NCI-H1105 treated with DMSO at 0.1 percent for 48 hours (cell line): ENCODE measurements at places on chromosomes 6 and 20.
A peak's percentile ranks its signal among the peaks of the same experiment; 100 is the strongest.

GRCh38 chr6:111837641-111838500 lies 35.4 kb downstream of the FYN start:
- DNase-seq = no peak

DNA sequence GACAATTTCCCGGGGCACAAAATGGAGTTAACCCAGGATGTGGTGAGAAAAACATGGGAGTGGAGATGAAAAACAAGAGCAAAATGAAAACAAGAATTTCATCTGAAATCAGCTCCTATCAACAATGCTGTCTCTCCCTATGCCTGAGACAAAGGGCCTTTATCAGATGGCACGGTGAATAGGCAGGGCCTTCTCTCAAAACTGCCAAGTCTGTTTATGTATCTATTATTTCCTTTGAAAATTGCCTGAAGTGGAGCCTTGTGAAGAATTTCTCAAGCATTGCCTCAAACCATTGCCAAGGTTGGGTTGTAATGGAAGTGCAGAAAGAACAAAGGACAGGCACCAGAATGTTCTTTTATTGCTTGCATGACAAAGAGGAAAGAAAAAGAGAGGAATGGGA lies 74.7 kb downstream of the BTBD3 start:
- no peak for DNase-seq

DNA sequence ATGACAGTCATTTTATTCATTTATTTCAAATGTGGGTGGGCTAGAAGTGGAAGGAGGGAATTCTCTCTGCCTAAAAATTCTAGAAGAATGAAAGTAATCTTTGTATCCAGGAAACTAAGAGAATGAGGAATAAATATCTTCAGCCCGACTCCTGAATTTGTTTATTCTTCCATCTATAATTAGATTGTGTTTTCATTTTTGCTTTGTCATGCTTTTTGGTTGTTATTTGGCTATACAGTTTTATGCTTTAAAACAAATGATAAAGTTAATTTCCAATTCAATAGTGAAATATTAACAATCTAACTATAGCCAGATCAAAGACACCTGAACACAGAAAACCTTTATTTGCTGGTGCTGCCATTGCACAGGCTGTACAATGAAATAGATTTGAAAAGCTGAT lies 521.3 kb downstream of the KIF16B start:
- DNase-seq = no peak

- no peak for DNase-seq
Observed at GRCh38 chr6:71887006-71887743, 825 bp downstream of the RIMS1 start.

DNA sequence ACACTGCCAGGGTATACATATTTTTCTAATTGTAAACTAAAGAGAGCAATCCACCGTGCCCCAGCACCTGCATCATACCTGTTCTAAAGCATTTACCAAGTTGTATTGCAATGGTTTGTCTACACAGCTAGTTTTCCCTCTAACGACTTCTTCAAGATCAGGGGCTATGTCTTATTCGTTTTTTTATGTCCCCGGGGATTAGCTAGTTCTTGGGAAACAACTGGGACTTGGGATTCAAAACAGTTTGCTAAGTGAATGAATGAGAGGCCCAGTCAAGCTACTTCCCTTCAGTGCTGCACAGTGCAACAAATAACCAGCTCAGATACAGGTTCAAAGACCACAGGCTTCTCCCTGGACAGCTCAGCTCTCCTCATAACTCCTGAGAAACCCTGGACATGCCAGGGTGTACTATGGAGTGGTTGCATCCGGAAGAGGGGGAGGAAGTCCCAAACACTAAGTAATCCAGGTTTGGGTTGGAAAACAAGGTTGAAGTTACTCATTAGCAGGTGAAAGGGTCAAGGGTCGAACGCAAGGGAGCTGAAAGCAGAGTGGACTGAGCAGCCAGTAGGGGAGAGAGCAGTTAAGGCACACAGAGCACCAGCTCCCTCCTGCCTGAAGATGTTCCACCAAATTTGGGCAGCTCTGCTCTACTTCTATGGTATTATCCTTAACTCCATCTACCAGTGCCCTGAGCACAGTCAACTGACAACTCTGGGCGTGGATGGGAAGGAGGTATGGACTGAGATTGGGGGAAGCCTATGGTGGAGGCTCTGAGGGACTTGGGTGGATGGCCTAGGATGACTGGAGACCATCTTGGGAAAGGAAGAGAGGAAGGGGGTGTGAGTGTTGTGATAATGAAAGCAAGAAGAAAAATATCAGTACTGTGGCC lies at the start of gene APOM:
Gene APOM (plus strand): TSS at position 546 of the 889 bp plus-strand sequence. CDS start 73 bp downstream, at position 619.
- no peak for DNase-seq

DNA sequence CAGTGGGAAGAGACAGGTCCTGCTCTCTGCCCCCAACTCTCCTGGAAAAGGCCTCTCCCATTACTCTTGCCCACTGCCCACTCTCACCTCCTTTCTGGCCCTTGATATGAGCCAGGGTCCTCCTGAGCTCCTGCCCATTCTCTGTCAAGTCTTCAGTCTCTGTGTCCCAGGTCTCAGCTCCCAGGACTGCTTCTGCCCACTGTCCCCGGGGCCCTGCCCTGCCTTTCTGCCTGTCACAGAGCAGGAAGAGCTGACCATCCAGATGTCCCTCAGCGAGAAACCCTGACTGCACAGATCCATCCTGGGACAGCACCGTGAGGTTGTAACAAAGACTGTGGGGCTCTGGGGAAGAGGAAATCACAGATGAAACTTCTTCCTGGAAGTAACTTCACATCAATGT lies 22.2 kb downstream of the HLA-F start:
- no peak for DNase-seq

- DNase-seq = peak; percentile 85
Observed at GRCh38 chr20:37816003-37816402, 86.9 kb upstream of the VSTM2L start.

GRCh38 chr20:53884859-53885541 lies 185.4 kb downstream of the BCAS1 start:
- no peak for DNase-seq

DNA sequence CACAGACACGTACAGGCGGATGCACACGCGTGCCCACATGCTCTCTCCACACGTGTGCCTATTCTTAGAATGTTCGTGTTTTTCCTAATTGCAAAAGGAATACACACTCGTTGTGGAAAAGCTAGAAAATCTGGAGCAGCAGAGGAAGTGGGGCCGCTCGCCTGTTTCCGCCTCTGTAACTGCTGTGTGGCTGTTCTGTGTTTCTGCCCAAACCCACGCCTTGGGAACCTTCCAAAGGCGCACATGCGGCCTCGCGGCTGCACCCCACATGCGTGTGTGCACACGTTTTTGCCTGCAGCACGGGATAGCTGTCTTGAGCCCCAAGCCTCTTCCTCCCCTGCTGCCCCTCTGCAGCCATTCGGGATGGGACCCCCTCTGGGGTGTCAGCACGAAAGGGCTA lies 12.2 kb downstream of the SLC17A9 start:
- no peak for DNase-seq

- DNase-seq = no peak
Observed at GRCh38 chr6:157561929-157562810, 181.2 kb downstream of the ZDHHC14 start.

DNA sequence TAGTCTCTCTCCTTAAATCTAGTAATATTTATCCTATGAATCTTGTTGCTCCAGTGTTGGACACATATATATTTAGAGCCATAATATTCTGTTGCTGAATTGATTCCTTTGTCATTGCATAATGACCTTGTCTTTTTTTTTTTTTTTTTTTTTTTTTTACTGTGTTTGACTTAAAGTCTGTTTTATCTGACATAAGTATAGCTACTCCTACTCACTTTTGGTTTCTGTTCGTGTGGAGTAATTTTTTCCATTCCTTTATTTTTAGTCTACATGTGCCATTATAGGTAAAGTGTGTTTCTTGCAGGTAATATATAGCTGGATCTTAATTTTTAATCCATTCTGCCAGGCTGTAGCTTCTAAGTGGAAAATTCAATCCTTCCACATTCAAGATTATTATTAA lies 166.5 kb downstream of the GMDS start:
- DNase-seq = no peak

GRCh38 chr6:37763413-37763812 lies 56.1 kb upstream of the ZFAND3 start:
- DNase-seq = no peak

DNA sequence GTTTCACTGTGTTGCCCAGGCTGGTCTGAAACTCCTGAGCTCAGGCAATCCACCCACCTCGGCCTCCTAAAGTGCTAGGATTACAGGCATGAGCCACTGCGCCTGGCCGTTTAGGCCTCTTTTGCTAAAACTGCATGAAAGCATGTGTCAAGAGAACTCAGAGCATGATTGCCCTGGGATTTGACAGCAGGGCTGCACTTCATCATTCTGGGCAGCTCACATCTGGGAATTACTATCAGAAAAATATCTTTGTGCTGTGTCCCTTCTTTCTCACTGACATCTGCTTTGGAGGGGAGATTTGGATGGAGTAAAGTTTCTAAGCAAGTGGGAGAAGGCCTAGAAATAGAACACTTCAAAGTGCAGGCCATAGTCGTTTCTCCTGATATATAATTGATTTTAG lies 59.6 kb upstream of the EIF2S2 start:
- no peak for DNase-seq

- DNase-seq = no peak
Observed at GRCh38 chr20:5511930-5512329, 195.2 kb upstream of the PROKR2 start.

GRCh38 chr6:13380761-13381160 lies 52.4 kb upstream of the TBC1D7 start:
- DNase-seq = no peak

- no peak for DNase-seq
Observed at GRCh38 chr20:25309395-25310267, 61.7 kb downstream of the PYGB start.

DNA sequence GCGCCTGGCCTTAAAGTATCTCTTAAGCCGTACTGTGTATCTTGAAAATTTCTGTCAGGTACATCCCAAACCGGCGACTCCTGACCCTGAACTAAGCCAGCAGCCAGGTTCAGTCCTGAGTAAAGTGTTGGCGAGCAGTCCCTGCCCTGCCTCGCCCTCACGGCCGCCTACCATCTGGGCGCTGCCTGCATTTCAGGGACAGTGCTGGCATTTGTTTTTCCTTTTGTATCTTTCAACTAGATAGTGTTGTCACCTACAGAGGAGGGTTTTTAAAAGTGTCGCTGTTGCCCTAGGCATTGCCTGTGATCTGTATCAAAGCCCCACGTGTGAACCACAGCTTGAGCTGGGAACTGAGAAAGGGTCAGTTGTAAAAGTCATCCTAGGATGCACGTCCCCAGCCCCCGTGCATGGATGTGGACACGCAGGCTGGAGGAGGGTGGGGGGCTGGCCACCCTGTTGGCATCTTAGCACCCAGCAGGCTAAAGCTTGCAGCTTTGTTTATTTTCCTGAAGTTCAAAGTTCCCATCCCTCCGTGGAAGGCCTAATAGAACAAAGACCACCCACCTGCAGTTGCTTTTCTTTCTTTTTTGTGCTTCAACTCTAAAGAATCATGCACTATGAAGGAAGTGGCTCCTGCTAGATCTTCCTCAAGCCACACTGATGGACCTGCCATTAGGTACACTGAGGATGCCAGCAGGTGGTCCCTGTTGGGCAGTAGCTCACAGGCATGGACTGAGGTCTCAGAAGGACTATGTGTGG lies 136.8 kb downstream of the ZDHHC14 start:
- no peak for DNase-seq

DNA sequence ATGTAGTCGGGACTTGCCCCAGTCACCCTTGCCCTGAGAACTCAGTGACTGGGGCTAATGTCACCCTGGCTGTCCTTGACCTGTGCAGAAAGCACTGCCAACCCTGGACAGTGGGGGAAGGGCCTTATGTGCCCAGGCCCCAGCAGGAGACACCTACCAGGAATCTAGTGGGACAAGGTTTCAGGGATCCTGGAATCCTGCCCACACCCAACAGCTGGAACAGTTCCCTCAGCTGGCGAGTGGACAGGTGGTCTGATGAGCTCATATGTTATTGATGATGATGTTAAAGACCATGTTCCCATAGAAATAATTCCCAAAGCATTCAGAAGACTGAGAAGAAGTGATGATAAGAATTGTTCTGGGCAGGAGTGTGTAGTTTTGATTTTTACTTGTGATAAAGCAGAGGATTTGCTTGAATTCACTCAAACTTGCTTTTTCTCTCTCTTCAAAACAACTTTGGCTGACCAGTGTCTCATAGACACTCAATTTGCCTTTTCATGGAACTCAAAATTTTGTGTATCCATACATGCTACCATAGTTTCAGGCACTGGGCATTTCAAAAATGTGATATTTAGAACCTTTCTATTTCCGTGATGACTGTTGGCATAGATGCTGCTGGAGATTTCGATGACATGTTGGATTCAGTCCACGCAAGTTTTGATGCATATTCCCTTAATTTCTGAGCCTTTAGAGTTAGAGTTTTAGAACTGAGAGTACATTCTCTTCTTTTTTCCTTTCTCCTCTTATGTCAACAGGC lies 79.3 kb downstream of the SLC22A3 start:
- DNase-seq = peak; percentile 35

DNA sequence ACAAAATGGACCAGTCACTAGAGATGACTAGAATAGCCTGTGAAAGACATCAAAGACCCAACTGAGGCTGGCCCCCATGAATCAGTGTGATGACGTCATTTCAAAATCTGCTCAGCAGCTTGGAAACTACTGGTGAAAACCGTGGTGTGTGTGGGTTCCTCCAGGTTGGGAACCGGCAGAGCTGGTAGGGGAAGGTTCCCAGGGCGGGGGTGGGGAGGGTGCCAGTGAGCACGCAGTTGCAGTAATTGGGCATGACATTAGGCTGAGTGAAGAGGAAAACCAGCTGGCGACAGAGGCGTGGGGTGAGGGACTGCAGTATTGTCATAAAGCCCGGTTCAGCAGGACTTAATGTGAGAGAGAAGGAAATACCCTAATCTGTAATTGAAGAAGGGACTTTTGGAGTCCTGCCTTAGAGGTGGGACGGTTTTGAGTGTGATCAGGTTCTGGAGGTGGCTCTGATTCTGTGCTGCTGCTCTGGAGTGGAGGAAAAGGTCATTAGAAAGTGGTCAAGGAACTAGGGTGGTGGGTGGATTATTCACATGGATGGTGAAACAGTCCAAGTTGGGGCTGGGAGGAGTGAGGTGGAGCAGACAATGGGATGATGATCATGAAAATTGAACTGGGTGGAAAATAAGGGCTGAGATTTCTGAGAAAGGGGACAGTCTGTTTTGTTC lies 52.0 kb upstream of the MTHFD1L start:
- DNase-seq = no peak

GRCh38 chr6:148177589-148178233 lies 164.9 kb upstream of the SASH1 start:
- DNase-seq = no peak

DNA sequence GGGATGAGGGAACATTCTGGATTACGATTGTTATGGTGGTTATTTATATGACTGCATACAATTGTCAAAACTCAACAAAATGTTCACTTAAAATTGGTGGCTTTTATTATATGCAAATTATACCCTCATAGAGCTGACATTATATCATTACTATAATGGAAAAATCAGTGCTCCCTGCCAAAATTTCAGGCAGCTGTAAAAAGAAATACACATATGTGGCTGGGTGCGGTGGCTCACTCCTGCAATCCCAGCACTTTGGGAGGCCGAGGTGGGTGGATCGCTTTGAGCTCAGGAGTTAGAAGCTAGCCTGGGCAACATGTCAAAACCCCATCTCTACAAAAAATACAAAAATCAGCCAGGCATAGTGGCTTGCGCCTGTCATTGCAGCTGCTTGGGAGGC lies 75.8 kb upstream of the SULF2 start:
- DNase-seq = no peak
